Muscle of arm (tissue), 14 donors: ENCODE measurements at places on chromosomes 1 and 21. TPM values are rescaled to one million over a fixed set of nuclear protein-coding genes. Genes with fewer than 3 reads are reported as not detected.

SERINC2 gene
- polyA plus RNA-seq = 33.9 TPM

HTR6 gene
- not detected for polyA plus RNA-seq

NME7 gene
- 25.1 TPM for polyA plus RNA-seq

HPCA gene
- polyA plus RNA-seq = 1.4 TPM

FMO4 gene
- polyA plus RNA-seq = not detected

CFAP74 gene
- polyA plus RNA-seq = not detected
